ENCODE measurements at places on chromosomes 2 and 18.
A peak's percentile ranks its signal among the peaks of the same experiment; 100 is the strongest.

DNA sequence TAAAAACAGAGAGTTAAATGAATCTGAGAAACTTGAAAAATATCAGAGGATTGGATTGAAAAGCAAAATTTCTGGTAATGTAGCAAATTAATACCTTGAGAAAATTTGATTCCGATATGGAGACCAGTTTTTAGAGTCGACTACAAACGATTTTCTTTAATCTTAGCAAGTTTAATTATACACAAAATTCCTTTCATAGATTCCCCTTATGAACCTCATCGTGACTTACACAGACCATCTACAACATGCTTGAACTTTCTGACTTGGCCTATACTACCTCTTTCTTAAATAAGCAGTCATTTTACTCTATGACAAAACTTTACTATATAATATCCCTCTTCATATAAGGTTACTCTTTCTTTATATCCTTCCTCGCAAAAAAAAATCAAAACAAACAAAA, 769.6 kb upstream of the CRIM1 start:
- DNase-seq = no peak

- DNase-seq = no peak
Observed at GRCh38 chr2:124121106-124121505, 96.0 kb downstream of the CNTNAP5 start.

- DNase-seq = no peak
Observed at GRCh38 chr18:27772081-27772480, 404.8 kb downstream of the CDH2 start.

DNA sequence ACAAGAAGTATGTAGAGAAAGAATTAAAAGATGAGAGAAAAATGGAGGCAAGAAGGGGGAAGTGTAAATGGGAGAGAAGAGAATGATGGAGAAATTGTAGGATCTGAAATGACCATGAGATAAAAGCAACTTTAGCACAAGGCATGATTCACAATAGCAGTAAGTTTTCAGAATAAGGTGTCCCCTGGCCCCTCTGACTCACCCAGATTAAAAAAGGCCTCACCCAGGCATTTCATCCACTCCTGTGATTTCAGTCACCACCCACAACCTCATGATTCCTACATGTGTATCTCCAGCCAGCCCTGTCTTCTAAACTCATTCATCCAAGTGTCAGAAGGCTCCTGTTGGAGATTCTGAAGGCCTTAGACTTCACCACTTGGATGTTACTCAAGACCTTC, 56.6 kb downstream of the SP100 start:
- peak; percentile 48 for DNase-seq

- DNase-seq = no peak
Observed at GRCh38 chr18:64322189-64322588, 173.3 kb upstream of the LINC00305 start.

DNA sequence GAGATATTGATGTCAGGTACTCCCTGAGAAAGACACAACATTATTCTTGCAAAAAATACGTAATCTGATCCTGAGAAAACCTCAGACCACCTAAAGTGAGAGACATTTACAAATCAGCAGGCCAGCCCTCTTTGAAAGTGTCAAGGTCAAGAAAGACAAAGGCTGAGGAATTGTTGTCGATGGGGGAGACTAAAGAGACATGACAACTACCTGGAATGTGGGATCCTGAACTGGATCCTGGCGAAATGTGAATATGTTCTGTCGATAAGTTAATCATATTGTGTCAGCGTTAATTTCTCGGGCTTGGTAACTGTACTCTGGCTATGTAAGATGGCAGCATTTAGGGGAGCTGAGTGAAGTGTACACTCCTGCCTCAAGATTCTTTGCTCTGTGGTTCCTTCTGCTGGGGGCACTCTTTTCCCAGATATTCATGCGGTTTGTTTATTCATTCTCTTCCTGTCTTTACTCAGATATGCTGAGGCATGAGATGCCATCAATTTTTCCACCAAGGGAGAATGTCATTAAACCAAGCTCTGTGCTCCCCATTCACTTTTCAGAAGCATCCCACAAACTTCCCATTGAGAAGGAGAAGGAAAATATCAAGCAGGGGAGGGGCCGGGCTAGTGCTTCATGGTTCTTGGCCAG, 154.9 kb downstream of the CAPN13 start:
- DNase-seq = no peak

- DNase-seq = no peak
Observed at GRCh38 chr18:21183670-21184069, 58.4 kb upstream of the GREB1L start.

- DNase-seq = no peak
Observed at GRCh38 chr2:187150670-187151069, 297.4 kb downstream of the CALCRL start.

GRCh38 chr2:29014331-29014730, 33.2 kb downstream of the TOGARAM2 start:
- peak; percentile 32 for DNase-seq

- no peak for DNase-seq
Observed at GRCh38 chr18:13456736-13457271, 238.2 kb downstream of the LDLRAD4 start.

GRCh38 chr18:74672371-74672770, 74.7 kb downstream of the ZNF407 start:
- no peak for DNase-seq

DNA sequence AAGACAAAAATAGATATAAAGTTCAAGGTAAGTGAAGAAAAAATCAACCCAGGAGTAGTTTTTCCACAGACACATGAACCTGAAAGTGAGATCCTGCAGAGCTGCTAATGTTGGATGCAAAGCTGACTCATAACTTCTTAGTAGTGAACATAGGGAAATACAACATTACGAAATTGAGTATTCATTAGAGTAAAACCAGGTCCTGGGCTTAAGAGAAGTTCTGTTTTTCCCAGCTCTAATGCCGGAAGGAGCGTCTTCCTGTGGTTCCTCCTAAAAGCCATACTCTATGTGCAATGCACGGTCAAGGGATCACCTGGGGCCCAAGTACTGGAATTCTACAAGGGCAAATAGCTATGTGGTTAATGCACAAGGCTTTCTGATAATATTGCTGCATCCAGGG, 141.7 kb downstream of the RBMS1 start:
- no peak for DNase-seq

GRCh38 chr2:26911911-26912861, 58.3 kb upstream of the MAPRE3 start:
- no peak for DNase-seq

- peak; percentile 70 for DNase-seq
Observed at GRCh38 chr2:70994009-70994698, 519 bp downstream of the TEX261 start.

DNA sequence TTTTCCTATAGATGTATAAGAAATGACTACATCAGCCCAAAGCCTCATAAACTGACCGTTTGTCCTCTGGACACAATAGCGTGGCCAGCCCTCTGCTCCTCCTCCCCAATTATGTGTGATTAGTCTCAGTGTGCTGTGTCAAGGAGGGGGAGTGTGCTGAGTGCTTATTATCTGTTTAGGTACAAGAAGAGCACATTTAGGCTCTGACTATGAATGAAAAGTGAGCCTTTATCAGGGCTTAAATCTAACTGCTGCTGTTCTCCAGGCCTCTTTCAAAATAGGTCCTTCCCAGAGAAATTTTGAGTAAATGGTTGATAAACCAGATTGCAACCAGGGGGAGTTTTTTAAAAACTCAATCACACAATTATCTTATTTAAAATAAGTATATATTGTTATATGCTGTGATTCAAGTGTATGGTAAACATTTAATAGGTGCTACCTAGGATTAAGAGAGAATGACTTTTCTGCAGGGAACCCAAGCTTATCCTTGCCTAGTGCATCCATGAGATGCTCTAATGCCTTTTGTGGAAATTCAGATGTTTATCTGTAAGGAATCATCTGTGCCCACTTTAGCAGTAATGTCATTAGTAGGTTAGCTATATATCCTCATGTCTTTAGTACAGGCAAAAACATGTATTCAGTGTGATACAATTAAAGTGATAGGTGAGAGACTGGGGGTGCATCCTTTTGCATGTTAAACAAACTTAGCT, 168.7 kb upstream of the SIX3 start:
- DNase-seq = no peak

DNA sequence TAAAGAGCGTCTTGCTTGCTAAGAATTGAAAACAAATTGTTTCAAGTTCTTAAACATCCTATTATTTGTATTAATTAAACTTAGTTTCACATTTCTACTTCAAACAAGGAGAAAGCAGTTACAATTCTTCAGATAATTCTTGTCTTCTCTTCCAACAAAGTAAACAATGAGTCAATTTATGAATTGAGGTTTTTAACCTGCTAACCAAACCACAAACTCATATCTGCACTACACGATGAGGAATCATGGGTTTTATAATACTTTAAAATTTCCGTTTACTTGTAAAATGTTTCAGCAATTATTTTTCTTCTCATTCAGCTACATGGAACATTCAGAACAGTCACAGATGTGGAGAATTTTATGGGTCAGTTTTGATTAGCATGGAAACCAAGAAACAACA, 114.2 kb downstream of the SPIRE1 start:
- no peak for DNase-seq

GRCh38 chr18:63831080-63831788, 56.0 kb downstream of the SERPINB7 start:
- DNase-seq = no peak

GRCh38 chr2:114762986-114763385, 320.5 kb downstream of the DPP10 start:
- DNase-seq = no peak

DNA sequence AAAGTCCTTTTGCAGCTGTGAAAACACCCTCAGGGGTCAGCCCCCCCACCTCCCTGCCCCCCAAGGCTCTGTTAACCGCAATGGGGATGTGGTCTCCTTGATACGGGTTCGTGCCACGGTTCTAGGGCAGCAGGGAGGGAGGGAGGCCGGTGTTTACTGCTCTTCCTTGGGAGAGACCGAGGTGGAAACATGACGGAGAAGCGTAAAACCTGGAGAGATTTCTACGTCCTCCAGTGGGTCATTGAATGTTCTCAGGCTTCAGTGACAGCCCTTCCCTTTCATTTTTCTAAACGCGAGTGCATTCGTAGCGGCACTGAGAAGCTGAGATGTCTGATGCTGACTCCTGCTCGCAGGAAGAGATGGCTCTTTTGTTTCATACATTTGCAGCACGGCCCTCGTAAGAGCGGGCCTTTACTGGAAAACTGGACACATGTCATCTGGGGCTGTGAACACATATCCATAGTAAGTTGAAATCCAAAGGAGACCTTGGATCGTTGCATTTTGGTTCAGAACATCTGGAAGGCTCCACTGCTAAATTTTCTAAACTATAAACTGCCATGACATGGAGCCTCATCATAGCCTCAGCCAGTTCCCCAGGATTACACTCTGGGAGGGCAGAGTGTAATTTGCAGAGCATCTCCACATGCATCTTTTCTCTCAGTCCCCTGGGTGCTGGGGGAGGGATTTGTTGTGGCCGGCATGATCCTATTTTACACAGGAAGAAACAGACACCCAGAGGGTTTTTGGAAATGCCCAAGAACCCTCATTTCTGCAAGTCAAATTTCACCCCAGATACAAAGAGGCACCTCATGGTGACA, 40.6 kb upstream of the HDAC4 start:
- no peak for DNase-seq

- DNase-seq = no peak
Observed at GRCh38 chr2:121363632-121364420, 78.8 kb upstream of the TFCP2L1 start.

- no peak for DNase-seq
Observed at GRCh38 chr18:11866329-11866728, 15.1 kb downstream of the CHMP1B start.

DNA sequence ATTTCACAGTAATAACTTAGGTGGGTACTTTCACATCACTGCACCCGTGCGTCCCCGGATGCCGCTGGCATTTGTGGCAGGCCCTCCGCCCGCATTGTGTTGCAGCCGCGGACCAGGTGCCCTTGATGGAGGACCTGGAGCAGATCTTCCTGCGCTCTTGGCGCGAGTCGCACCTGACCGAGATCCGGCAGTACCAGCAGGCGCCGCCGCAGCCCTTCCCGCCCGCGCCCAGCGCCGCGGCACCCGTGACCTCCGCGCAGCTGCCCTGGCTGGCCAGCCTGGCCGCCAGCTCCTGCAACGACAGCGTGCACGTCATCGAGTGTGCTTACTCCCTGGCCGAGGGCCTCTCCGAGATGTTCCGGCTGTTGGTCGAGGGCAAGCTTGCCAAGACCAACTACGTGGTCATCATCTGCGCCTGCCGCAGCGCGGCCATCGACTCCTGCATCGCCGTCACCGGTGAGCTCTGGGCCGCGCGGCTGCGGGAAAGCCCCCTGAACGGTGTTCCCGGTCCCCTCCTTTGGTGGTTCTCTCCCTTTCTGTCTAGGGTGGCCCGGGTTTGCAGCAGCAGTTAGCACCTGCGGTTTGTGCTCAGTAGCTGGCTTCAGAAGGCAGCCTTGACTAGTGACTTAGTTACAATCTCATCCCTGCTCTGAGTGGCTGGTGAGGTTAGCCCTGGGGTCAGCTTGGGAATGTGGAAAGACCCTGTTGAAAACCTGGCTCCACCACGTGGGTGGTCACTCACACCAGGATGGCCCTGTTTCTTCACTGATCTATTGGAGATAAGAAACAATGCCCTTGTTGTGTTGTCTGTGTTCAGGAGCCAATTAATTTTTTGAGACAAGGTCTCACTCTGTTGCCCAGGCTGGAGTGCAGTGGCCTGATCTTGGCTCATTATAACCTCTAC, 59.1 kb downstream of the GREB1 start:
- DNase-seq = no peak

GRCh38 chr2:53786352-53786704, 425 bp downstream of the ASB3 start:
- peak; percentile 38 for DNase-seq

DNA sequence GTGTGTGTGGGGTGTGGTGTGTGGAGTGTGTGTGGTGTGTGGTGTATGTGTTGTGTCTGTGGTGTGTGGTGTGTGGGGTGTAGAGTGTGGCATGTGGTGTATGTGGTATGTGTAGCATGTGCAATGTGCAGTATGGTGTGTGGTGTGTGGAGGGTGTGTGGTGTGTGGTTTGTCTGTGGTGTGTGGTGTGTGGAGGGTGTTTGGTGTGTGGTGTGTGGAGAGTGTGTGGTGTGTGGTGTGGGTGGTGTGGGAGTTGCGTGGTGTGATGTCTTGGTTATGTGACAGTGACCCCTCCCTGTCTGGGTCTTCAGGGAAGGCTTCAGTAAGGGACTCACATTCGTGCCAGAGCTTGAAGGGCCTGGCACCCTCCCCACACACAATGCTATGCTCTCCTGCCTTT, 718.2 kb upstream of the SOX11 start:
- no peak for DNase-seq

- DNase-seq = no peak
Observed at GRCh38 chr2:1081451-1082225, 131.0 kb downstream of the SNTG2 start.

- peak; percentile 16 for DNase-seq
Observed at GRCh38 chr18:48409591-48410094, 460 bp upstream of the ZBTB7C start.

DNA sequence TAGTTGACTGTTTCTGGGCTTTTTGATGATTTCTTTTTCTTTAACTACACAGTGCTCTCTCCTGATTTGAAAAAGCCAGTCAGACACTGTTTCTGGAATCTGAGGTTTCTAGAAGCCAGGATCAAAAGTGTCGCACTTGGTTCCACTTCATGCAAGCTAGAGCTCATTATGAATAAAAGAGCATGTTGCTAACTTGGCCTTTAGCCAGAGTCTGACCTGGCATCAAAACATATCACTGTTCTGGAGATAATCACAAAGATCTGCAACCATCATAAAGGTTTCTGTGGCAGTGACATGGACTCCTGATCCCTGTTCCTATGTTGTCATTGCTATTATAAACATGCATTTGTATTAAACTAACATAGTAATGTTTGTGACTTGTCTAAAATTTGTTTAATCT, 76.1 kb upstream of the MAPRE2 start:
- no peak for DNase-seq
